Ascending aorta (tissue), 2 donors: ENCODE measurements at places on chromosomes 16 and 17. TPM values are rescaled to one million over a fixed set of nuclear protein-coding genes. Genes with fewer than 3 reads are reported as not detected.

DNA sequence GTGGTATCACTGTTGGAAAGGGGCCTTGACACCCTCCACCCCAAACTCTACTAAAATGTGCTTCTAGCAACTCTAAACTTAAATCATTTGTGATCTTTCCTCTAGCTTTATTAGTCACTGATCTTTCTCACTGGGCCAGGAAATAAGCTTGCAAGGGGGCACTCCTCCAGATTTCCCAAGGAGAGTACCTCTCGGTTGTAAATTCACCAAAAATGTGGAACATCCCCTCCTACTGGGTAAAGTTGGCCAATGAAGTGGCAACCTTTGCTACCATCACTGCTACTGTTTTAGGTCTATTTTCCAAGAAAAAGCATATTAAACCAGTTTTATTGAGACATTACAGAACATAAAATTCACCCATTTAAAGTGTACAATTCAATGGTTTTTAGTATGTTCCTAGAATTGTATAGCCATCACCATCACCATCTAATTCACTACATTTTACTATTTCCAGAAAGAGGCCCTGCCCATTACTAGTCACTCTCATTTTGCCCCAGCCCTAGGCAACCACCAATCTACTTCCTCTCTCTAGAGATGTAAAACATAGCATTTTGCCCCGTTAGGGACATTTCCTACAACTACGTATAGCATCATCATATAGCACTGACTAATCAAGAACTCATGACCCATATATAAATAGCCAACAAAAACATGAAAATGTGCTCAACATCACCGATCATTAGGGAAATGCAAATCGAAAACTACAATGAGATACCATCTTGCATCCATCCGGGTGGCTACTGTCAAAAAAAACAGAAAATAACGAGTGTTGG lies 44.6 kb upstream of the ADCY9 start:
- H3K27me3 ChIP-seq = no peaks in the 10 kb centered on the region
- no peak overlapping the region for H3K27ac ChIP-seq
- no peaks in the 10 kb centered on the region for H3K36me3 ChIP-seq
- DNase-seq = no peak
- no peak overlapping the region for H3K4me3 ChIP-seq
- H3K4me1 ChIP-seq = no peaks in the 10 kb centered on the region

- no peak overlapping the region for H3K27ac ChIP-seq
- no peaks in the 10 kb centered on the region for H3K36me3 ChIP-seq
- no peak for DNase-seq
Measured at GRCh38 chr17:43927060-43927864, 15.0 kb downstream of the PPY start.

HOXB5 gene
- 0.53 TPM for total RNA-seq

- H3K4me1 ChIP-seq = no peaks in the 10 kb centered on the region
- no peak for DNase-seq
- H3K27me3 ChIP-seq = no peaks in the 10 kb centered on the region
- peaks cover 13% of the 10 kb centered on the region for H3K36me3 ChIP-seq
Measured at GRCh38 chr17:4796552-4796920, 572 bp downstream of the PSMB6 start.

CCL5 gene
- total RNA-seq = 43.2 TPM

DNA sequence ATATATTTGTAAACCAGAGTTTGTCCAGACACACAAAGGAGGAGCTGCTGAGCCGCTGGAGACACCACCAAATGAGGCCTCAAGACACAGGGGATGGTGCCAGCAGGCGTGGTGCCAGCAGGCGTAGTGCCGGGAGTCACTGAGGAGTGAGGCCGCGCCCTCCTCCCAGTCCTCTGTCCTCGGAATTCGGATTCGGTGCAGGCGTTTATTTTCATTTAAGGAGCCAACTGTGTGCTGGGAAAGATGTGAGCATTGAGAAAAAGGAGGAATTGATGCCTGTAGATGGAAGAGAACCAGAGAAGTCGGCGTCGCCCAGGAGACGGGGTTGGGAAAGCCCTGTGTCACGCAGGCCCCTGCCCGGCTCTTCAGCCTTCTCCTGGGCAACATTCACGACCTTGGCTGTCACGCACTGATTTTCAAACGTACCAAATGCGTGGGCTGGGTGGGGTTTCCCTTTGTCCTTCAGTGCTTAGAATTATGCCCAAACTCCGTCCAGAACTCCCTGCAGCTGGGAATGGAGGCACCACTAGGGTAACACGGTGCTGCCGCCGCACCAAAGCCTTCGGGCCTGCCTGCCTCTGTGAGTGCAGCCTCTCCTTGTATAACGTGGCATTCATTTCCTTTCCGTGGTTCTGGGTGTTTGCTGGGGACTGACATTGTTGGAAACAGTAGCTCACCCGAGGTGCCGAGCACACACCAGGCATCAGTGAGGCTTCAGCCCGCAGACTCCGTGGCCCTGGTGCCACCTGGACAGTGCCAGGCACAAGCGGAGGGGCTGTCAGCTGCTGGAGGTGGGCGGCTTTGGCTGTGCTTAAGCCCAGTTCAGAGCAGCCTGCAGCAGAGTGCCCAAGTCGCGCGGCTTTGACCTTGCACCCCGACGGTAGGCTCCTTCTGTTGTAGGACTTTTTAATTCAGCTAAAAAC lies 49.0 kb upstream of the CHMP6 start:
- H3K36me3 ChIP-seq = peaks cover 6% of the 10 kb centered on the region
- no peak overlapping the region for H3K4me3 ChIP-seq

- no peaks in the 10 kb centered on the region for H3K36me3 ChIP-seq
- H3K27me3 ChIP-seq = no peaks in the 10 kb centered on the region
- DNase-seq = no peak
- H3K27ac ChIP-seq = no peak overlapping the region
- H3K4me3 ChIP-seq = no peak overlapping the region
- peaks cover 5% of the 10 kb centered on the region for H3K4me1 ChIP-seq
Measured at GRCh38 chr17:20028443-20028842, 19.3 kb downstream of the SPECC1 start.

DNA sequence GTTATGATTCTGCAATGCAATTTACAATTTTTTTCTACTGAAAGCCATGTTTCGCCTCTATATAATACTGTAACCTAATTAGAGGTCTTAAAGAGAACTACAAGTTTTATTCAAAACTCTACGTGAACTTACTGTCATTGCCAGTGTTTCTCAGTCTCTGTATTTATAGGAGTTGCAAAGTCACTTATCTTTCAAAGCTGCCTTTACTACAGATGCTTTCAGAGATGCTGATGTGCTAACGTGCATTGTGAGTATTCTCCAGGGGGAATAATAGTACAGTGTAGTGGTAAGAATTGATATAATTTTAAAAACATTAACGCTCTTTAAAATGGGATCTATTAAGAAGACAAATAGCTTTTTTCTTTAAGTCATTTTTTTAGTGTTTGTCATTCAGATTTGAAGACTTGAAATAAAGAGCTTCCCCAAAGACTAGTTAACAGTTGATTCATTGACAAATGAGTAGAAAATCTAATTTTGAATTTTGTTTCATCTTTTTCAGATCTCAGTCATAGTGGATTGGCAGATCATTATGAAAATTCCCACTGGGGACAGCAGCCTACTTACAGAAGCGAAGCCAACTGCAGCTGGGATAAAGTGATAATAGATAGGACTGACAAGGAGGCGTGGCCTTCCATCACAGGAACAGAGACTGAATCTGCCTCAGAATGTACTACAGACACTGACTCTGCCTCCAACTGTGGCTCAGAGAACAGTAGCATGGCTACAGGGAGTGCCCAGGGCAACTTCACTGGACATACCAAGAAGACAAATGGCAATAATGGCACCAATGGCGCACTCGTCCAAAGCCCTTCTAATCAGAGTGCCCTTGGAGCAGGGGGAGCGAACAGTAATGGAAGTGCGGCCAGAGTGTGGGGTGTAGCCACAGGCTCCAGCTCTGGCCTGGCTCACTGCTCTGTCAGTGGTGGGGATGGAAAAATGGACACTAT lies 79.9 kb downstream of the TMC6 start:
- no peaks in the 10 kb centered on the region for H3K27me3 ChIP-seq
- H3K27ac ChIP-seq = no peak overlapping the region
- H3K4me3 ChIP-seq = no peak overlapping the region
- DNase-seq = no peak

ATP2A3 gene
- 27.2 TPM for total RNA-seq

DNA sequence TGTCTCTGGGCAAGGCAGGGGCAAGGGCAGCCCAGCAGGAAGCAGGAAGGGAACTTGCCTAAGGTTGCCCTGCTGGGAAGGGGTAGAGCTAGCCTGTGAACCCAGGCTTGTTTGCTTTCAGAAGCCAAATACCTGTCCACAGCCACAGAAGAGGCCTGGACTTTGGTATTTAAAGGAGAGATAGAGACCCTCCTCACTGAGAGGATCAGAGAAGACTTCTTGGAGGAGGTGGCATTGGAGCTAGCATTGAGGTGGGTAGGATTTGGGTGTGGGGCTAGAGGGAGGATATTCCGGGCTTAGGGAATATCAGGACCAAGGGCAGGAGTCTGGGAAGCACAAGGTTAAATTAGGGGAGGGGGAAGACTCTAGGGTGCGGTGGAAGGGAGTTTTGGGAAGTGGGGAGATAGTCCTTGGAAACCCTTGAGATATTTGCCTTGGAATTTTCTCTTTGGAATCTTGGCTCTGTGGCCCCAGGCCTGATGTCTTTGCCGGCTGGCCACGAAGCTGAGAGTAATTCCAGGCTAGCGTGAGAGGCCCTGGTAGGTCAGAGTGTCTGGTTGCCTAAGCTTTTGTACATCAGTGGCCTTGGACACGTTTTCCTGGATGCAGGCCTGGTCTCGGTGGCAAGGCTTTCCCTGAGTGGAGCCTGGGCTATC lies 13.1 kb upstream of the ETV4 start:
- DNase-seq = no peak
- no peak overlapping the region for H3K27ac ChIP-seq
- H3K4me3 ChIP-seq = no peak overlapping the region
- no peaks in the 10 kb centered on the region for H3K27me3 ChIP-seq

SBK1 gene
- not detected for total RNA-seq
